Stimulated activated CD4-positive, alpha-beta T cell treated with anti-CD3 and anti-CD28 coated beads, TNF-alpha, amount 100 ng/mL, for 1 hour (primary cell): ENCODE measurements at places on chromosomes 3 and 15.

GRCh38 chr15:36210426-36210825 lies 369.0 kb upstream of the CDIN1 start:
- DNase-seq = no peak

DNA sequence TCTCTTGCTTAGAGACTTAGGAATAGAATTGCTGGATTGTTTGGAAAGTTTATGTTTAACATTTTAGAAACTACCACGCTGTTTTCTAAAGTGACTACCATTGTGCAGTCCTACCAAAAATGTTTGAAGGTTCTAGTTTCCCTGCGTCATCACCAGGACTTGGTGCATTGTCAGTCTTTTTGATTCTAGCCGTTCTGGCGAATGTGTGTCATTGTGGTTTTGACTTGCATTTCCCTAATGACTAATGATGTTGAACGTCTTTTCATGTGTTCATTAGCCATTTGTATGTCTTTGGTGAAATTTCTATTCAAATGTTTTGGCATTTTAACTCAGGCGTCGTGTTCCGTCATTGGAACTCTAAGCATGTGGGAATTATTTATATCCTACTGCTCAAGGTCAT lies 58.0 kb downstream of the CHD2 start:
- peak; percentile 29 for DNase-seq

DNA sequence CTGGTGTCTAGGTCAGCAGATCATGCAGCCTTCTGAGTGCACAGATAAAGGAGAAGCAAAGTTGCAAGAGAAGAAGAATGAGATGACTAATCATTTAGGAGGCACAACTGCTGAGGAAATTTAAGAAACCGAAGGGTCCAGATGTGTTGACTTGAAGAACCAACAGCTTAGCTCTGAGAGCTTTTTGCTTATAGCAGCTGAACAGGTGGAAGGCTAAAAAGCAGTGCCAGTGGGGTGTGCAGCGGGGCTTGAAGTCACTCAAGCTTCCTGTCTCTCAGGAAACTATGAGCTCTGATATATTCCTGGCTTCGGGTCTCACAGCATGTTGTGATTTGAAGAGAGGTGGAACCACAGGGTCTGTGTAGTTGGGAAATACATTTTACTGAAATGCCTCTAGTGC lies 305.7 kb downstream of the RYR3 start:
- no peak for DNase-seq

DNA sequence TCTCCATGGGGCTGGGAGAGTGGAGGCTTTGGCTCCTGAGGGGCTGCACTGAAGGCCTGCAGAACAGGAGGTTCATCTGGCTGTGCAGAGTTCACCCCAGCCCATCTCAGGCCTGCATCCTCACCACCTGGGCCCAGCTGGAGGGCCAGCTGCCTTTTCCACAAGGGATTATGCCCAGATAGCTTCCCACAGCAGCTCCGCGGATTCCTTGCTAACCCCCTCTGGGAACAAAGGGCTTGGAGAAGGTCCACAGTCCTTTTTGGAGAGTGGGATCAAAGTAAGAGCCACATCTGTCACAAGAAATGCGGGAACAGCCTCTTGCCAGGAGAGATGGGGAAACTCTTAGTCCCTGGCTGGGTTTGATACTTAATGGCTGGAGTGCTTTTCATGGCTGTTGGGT lies 164.7 kb upstream of the RGMA start:
- no peak for DNase-seq

DNA sequence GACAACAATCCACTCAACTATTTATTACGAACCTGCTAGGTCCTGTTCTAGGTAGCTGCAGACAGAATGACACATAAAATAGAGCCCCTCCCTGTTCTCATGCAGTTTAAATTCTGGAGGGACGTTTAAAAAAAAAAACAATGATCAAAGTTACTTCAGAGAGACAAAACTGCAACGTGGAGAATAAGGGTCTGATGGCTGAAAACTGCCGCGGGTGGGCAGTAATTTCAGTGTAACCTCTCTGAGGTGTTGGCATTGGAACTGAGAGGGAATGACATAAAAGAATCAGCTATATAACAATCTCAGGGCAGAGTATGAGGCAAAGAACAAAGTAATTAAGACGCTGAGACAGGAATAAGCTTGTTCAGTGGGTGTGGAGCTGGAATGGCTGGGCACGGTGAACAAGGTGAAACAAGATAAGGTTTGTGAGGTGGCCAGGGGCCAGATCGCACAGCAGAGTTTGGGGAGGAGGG lies 19.5 kb downstream of the TBL1XR1 start:
- DNase-seq = no peak

- DNase-seq = no peak
Observed at GRCh38 chr3:112561484-112561733, 353 bp downstream of the ATG3 start.

DNA sequence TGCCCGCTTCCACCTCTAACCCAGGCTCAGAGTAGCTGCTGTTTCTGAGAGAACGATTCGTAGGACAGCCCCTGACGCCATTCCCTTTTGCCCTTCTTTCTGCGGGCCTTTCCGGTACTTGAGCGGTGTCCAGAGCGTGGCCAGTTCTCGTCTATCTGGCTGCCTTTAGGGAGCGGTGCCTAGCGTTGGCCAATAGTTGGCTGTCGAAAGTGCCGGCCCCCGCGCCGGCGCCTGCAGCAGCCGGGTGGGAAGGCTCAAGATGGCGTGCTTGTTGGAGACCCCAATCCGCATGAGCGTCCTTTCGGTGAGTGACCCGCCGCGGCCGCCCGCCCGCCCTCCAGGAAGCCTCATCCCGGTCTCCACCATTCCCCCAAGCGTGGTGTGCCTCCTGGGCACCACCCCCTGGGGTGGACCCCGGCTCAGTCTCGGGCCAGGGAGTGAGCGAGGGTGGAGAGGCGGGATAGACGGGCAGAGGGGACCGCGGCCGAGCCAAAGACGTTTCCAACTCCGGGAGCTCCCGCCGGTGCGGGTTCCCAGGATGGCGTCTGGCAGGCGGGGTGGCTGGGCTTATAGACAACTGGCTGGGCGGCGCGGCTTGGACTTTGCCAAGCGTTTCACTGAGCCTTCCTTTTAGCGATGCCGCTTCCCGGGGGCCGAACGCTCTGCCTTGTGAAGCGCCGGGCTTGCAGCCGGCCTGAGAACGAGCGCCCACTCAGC lies at the start of gene ARMC8:
Gene ARMC8, plus strand, starts transcription at position 6 of the 717 bp plus-strand sequence. Its CDS starts 254 bp downstream, at position 260.
- no peak for DNase-seq

GRCh38 chr15:101027920-101028319 lies 108.8 kb downstream of the LRRK1 start:
- no peak for DNase-seq

DNA sequence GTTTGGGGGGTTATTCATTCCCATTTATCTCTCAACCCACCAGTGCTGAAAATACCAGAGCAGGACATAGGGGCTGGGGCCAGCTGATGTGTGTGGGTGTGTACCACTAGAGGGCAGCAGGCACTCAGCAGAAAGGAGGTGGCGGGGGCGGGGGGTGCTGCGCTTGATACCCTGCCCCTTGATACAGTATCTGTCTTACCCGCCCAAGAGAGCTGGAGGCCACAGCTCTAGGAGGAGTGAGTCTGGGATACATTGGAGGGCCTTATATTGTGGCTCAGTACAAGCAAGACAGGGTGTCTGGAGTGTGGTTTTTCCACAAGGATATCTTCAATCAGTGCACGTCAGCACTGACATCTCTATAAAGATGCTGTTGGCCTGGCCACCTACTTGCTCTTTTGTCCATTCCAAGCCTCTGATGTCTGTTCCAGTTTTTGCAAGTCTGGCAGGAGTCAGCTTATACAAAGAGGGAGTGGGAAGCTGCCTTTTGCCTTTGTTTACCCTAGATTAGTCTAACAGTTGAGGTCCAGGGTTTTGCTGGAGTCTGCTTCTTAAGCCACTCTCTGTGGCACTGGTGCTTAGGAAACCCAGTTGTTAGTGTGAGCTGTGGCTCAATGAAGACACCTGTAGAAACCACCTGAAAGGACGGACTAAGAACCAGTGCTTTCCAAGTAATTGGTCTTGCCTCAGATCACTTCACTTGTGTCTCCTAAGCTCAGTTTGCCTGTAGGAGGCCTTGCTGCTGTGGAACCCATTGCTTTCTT lies 1.5 kb upstream of the RBM15B start:
- peak; percentile 27 for DNase-seq

DNA sequence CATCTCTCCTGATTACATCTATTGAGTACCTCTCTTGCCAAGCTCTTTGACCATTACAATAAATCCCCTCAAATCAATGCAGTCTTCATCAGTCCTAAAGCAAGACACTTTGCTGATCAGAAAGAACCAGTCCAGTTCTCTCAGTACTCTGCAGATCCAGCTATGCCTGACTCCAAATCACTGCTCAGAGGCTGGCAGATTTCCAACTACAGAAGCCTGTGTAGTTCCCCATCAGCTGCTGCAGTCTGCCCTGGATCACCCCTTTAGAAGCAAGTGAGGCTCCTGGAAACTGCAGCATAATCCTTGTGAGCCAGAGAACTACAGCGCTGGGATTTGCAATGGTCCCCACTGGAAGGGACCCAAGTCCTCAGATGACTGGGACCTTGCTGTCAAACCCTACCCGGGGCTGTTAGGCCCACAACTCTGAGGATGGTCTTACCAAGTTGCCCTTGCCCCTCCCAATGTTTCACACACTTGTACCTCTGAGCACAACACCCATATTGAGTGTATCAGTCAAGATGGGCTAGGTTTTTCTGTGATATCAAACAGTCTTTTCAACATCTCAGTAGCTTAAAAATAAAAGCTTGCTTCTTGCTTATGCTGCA lies 81.9 kb upstream of the TOPAZ1 start:
- no peak for DNase-seq

DNA sequence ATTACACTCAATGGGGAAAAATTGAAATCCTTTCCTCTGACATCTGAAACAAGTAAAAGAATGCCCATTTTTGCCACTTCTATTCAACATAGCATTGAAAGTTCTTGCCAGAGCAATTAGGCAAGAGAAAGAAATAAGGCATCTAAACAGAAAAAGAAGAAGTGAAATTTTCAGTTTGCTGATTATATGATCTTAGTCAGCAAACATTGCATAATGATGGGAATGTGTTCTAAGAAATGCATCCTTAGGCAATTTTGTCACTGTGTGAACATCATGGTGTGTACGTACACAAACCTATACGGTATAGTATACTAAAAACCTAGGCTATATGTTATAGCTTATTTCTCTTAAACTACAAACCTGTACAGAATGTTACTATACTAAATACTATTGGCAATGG lies 278.0 kb downstream of the CGGBP1 start:
- DNase-seq = no peak

- DNase-seq = no peak
Observed at GRCh38 chr3:176430244-176431037, 766.8 kb downstream of the TBL1XR1 start.

GRCh38 chr3:9704347-9705322 lies 1.0 kb downstream of the CPNE9 start:
- no peak for DNase-seq

GRCh38 chr3:142968319-142969025 lies 5.0 kb upstream of the PAQR9 start:
- no peak for DNase-seq

DNA sequence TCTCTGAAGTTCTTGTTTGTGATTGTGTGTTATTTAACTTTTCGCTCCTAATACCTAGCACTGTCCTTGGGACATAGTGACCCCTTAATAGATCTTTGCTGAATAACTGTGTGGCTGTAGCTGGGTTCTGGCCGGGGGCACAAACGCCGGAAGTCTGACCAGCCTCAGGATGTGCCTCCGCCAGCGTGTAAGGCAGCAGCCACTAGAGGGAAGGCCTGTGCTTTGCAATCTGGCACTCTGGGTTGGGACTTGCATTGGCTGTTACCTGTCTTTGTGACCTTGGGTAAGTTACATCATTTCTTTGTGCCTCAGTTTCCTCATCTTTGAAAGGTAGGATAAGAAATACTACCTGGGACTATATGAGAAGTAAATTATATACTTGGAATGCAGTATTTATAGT lies 158.7 kb downstream of the GHSR start:
- no peak for DNase-seq

GRCh38 chr3:58998476-58999117 lies 51.2 kb downstream of the CFAP20DC start:
- DNase-seq = no peak

- DNase-seq = no peak
Observed at GRCh38 chr15:94021621-94022320, 209.6 kb upstream of the MCTP2 start.

- DNase-seq = no peak
Observed at GRCh38 chr15:47139965-47140364, 577.3 kb upstream of the SEMA6D start.

DNA sequence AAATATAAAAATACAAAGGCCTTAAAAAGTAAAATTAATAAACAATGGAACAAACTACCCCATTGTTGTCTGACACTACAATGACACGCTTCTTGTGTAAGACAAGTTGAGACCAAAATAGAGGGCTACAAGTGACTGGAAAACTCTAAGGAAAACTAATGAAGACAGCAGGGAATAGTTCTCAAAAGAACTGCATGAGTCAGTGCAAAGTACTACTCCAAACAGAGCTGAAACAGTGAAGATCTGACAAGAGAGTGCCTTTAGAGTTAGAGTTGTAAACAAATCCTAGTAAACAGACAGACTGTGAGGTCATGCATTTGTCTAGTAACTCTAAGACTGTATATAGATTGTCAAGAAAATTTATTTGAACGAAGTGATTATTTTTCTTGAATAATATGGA lies 233.9 kb downstream of the BBX start:
- no peak for DNase-seq

- DNase-seq = no peak
Observed at GRCh38 chr15:75061272-75061671, 37.9 kb downstream of the PPCDC start.

- no peak for DNase-seq
Observed at GRCh38 chr15:73694419-73694818, 10.2 kb downstream of the CD276 start.

GRCh38 chr15:60593170-60593478 lies 114.2 kb upstream of the ICE2 start:
- no peak for DNase-seq

GRCh38 chr3:86047161-86047560 lies 943.8 kb downstream of the VGLL3 start:
- no peak for DNase-seq

GRCh38 chr3:78255403-78255802 lies 1215.5 kb downstream of the ROBO2 start:
- no peak for DNase-seq

DNA sequence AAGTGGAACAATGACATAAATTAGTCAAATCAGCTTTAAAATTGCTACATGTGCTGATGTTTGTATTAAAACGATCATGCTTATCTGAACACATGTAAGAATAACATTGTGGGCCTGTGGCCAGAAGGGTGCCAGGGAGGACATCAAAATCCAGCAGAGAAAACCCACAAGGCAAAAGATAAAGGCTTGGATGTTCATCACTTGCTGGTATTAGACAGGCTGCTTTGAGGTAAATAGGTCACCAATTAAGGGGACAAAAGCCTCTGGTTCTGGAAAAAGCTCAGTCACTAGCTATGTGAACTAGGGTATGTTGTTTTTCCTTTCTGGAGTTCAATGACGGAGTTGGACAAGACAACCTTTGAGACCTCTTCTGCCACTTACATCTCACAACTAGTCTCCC lies 74.4 kb upstream of the TMEM108 start:
- no peak for DNase-seq

DNA sequence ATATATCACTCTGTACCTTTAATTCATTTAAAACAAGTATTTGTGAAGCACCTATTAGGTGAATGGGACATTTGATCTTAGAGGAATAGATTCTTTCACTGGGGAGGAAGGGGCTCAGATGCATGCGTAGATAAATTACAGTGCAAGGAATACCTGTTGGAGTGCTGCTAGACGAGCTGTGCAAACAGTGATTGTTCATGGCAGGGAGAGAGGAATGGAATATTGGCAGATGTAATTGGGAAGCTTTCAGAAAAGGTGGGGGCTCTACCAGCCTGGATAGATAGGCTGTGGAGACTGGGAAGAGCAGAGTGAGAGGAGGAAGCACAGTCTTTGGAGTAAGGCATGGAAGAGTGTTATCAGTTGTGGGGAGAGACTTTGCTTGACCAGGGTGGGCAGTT lies 116.8 kb downstream of the AKAP13 start:
- no peak for DNase-seq

- DNase-seq = no peak
Observed at GRCh38 chr15:40716165-40716564, 21.2 kb downstream of the RAD51 start.
